ENCODE measurements at places on chromosomes 6 and 20.

DNA sequence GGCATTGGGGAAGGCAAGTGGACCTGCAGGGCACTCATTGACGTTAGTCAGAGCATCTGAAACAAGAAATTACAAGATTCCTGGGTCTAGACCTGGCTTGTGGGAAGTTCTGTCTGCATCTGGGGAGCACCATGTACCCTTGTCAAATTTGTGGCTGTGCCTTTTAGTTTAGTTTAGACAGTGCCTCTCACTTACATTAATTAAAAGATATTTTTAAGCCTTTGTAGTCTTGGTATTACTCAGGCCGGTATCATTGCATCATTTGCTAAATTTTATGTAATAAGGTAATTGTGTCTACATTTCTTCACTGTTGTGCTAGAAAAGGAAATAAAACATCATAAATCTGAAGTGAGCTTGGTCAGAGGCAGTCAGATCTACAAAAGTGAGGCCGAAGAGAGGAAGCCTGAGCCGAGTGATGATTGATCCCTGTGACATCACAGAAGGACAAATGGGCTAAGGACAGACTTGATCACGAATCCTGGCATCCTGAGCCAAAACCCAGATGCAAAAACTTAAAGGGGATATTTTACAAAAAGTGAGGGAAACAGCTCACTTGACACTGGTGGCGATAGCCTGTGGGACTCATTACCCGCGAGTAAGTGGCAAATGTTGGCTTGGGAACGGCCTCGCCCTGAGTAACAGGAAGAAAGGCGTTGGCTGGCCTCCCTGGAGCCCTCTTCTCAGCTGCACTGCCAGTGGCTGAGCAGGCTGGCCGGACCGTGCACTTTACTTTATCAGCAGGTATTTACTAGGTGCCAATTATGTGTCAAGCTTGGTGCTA is 106.5 kb downstream of the TCP11 start:
- peak; percentile 21 for DNase-seq

GRCh38 chr20:36490191-36490590 is 51.1 kb upstream of the MYL9 start:
- DNase-seq = no peak

GRCh38 chr6:2101213-2101612 is 144.2 kb downstream of the GMDS start:
- DNase-seq = no peak

GRCh38 chr20:23477223-23477622 is 13.7 kb upstream of the CST8 start:
- DNase-seq = no peak
